ENCODE measurements at places on chromosomes 7 and 10.
A peak's percentile ranks its signal among the peaks of the same experiment; 100 is the strongest.

GRCh38 chr10:85888559-85888958, 478.0 kb downstream of the GRID1 start:
- DNase-seq: no peak

DNA sequence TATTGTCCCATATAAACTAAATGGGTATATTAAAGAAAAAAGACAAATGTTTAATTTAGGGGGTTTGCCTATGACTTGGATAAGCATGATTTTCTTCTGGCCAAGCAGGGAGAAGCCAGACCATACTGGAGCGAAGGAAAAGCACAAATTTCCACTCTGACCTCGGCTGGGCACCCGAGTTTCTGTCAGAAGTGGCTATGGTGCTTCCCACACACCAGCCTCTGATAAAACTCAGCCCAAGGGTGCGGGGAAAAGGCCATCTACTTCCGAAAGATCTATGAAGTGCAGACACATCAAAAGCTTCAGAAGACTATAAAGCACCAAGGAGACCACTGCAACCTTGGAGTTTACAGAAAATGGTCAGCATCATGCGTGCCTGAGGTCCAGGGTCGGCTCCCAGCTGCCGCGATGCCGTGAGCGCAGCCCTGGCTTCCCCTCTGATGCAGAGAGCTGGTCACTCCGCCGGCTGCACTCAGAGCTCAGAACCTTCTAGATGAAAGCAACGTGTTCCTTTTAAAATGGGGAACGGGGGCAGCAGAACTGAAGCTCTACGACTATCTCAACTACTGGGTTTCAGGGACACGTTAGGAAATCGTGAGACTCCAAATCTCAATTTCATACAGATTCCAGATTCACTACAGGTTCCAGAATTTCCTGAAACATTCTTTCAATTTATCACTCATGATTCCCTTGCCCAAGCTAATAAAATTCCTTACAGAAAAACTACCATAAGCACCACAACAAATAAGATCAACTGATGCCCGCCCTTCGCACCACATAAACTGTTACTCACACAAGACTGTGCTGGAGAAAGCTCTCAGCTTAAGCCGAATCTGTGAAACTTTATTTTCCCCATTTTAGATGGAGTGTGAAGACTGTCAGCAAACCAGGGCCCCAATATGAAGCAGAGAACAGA, 84.5 kb downstream of the DIP2C start:
- DNase-seq: no peak

DNA sequence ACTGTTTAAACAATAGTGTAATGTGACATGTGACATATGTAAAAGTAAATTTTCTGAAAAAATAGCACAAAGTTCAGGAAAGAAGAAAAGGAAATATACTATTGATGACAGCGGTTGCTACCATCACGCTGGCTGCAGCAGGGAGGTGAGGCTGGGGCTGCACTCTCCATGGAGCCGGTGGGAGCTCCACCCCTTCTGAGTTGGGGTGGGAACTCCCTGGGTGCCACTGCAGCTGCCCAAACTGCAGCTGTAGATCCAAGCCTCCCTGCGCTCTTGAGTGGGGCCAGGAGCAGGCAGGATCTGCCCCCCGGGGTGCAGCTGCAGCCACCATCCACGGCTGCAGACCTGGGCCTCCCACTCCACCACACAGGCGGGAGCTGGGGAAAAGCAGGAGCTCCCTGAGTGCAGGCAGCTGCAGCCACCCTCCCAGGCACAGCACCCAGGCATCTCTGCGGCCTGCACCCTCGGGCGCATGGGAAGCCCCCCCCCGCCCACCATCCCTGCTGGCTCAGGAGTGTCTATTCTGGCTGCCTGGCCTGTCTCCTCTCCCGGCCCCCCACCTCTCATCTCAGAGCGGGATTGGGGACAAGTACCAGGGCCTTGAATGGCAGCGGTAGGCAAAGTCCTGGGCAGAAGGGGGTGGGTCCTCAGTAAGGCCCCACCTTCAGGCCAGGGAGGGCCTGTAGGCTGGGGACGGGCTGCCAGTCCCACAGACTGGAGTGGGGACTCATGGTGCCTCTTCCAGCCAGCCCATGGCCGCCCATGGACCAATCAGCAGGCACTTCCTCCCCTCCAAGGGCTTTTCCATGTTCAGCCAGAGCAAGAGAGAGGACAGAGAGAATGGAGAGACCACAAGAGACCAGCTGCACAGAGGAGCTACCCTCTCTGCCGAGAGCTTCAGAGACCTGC, 50.1 kb downstream of the TNS3 start:
- DNase-seq: no peak

DNA sequence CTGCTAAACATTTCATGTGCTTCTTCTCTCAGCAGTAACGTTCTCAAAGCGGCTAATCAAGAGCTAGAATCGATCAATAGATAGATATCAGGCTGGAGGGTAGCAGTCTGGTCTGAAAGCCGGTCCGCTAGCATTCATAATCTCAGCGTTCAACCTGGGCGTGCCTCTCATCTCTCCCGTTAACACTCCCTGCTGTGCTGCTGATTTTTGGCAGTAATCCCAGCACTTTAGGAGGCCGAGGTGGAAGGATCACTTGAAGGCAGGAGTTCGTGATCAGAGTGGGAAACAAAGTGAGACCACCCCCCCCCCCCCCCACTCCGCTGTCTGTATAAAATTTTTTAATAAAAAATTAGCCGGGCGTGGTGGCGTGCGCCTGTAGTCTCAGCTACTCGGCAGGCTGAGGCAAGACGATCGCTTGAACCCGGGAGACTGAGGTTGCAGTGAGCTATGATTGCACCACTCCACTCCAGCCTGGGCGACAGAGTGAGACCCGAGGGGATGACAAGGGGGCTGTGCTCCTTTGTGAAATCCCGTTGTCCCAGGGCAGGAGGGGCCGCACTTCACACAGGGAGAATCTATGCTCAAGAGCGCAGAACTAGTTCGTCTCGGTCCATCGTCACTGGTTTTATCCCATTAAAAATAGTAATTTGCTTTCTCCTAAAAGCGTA, 624 bp upstream of the CEP55 start:
- peak; percentile 71 for DNase-seq

DNA sequence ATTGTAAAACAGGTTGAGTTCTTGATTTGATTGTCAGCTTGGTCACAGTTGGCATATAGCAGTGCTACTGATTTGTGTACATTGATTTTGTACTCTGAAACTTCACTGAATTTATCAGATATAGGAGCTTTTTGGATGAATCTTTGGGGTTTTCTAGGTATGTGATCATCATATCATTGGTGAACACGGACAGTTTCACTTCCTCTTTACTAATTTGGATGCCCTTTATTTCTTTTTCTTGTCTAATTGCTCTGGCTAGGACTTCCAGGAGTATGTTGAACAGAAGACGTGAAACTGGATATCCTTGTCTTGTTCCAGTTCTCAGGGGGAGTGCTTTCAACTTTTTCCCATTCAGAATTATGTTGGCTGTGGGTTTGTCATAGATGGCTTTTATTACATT, 86.9 kb downstream of the EXOC4 start:
- no peak for DNase-seq

GRCh38 chr7:30988351-30989005, 24.7 kb downstream of the GHRHR start:
- DNase-seq: peak; percentile 16

- DNase-seq: peak; percentile 23
Observed at GRCh38 chr10:28201410-28202400, 101.2 kb downstream of the MPP7 start.

- peak; percentile 95 for DNase-seq
Observed at GRCh38 chr10:31745612-31746376, 182.8 kb downstream of the ARHGAP12 start.

DNA sequence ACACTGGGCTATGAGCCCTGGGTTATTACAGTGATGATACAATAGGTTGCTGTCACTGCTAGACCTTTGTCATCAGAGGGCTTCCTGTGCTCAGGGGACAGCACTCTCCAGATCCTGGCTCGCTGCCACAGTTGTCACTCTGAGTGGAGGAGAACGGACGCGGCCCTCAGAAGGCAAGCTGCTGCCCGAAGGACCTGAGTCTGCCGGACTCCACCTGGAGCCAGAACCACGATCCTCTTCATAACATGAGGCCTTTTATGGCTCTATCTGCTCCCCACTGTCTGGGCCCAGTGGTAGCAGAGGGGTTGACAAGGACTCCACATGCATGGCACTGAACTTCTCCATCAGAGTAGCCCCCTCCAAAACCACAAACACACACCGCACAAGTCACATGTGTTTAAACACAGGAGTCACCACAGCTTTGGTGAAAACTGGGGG, 94.7 kb upstream of the EFCAB10 start:
- DNase-seq: no peak

DNA sequence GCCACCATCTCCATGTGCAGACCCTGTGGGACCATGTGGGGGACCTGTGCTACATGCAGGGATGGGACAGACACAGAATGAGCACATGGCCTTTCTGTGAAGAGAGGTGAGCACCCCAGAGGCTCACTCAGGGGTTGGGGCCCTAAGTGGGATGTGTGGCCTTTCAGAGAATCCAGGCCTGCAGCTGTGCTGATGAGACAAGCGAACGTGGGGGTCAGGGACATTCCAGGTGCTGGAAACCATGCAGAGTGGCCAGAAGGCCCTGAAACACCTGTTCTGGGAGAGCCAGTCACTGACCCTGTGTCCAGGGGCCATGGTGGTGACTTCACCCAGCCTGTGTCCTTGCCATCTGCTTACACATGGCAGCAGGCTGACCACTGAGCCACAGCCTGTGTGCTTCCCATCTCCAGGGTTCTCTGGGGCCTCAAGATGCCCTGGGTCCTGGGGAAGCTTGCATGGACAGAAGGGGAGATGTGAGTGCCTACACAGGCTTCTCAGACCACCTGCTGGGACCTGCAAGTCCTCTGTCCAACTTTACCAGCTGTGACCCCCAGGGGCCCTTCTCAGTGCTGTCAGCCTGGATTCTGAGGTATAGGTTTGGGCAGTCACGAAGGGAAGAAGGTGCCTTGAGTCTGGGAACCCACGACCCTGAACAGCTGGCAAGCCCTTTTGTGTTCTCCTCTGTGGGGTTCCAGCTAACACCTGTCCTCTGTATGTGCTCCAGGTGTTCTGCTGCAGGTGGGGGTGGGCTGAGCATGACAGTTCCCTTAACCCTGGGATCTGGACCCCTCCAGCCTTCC, 17.6 kb downstream of the RAMP3 start:
- DNase-seq: no peak

GRCh38 chr7:157488281-157488680, 151.5 kb downstream of the DNAJB6 start:
- DNase-seq: no peak

GRCh38 chr7:134991469-134992339, 5.4 kb downstream of the AGBL3 start:
- no peak for DNase-seq

GRCh38 chr10:125257521-125258108, 97.3 kb upstream of the CTBP2 start:
- no peak for DNase-seq

DNA sequence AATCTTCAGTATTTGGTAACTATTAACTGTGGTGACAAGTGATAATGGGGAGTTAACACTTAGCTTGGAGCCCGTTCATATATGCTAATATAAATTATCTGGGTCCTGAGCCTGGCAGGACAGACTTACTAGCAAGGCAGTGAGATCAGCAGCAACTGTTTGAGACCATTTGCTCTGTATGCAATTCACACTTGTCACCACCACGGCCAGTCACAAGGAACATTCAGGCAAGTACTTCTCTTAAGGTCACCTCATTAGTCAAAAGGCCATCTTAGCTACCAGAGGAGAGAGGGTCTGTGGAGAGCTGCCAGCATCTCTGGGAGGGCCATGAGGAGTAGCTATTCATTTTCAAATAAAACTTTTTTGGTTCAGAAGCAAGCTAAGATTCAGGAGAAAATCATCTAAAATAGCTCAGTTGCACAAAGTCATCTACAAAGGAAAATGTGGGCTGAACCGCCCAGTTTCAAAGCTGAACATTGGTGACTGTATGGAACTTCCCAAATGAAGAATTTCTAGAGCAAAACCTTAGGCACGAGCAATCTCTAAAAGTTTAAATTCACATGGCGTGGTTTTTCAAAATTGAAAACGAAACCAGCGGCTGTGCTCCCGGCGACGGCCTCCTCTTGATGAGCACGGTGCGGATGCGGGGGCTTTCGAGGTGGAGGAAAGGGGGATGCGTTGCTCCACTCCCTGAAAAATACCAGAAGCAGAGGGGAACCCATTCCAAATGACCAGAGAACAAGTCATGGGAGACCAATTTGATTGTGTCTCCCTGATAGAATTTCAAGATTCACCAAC, 233.5 kb upstream of the MGMT start:
- peak; percentile 25 for DNase-seq

- no peak for DNase-seq
Observed at GRCh38 chr10:129621693-129622092, 154.7 kb downstream of the MGMT start.

DNA sequence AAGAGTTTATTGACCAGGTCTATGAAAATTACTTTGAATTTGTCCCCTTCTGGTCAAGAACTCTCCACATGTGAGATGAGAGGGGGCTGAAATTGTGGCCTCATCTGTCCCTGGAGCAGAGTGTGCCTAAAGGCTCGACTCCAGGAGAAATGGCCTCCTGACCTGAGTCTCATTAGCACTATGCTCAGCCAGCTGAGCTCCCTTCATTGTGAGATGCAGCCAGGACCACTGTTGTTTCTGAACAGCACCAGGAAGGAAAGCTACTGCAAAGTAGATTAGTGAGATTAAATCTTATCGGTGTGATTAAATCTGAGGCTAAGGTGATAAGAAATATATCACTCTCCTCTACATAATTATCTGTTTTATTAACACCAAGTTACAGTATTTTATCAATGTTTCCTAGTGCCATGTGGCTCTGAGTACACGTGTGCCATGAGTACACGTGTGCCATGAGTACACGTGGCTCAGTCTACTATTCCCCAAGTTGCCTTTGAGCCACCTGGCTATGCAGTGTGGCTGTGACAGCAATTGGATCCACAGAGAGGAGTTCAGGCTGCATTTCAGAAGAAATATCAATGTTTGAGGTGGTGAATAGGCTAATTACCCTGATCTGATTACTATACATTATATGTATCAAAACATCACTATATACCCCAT, 126.9 kb downstream of the IPMK start:
- DNase-seq: no peak

DNA sequence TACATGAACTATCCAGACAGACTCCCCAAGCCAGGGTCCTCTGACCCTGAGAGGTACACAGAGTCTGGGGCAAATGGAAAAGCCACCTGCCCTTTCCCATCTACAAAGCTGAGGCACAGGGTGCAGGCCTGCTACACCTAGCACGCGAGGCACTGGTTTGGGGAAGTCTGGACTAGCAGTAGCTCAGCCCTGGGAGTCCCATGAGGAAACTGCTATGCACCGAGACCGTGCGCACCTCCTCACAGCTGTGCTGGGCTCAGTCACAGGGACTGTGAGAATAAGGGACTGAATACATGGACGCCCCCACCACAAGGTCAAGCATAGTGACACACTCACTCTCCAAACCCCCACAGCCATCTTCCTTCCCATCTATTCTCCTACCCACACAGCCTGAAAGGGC, 8.2 kb downstream of the MAT1A start:
- no peak for DNase-seq

DNA sequence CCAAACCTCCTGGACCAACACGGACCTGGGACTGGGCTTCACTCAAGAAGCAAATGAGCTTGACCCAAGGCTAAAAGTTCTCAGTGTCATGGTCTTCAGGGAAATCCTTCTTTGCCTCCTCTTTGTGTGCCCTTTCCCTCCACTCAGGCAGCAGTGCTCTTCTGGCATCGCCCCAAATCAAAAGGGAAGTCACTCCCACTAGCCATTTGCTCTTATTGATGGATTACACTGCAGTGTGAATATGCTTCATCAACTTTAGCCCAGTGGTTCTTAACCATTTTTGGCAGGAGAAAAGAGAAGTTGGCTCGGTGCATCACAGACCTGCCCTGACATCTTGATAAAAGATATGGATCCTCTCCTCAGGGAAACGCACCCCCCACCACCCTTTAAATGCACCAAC, 19.2 kb upstream of the IKZF1 start:
- no peak for DNase-seq

Measured in tongue (tissue), 3 donors.